ENCODE measurements at places on chromosomes 11 and 22.

- DNase-seq: no peak
Observed at GRCh38 chr11:132072858-132073211, 702.4 kb downstream of the NTM start.

DNA sequence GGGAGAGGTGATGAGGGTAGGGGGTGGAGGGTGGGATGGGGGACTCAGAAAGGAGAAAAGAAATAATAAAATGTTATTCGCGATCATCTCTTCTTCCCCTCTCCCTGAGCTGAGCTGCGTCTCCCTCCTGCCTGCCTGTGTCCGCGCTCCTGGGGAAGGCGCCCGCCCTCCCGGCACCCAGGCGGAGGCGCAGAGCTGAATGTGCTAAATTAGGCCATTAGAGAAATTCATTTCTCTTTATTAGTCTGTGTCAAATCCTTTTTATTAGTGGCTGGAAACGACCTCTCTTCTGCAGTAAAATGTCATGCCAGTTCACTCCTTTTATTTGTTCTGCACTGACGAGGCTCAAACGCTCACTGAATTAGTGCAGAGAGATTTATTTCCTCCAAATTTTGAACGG lies 116.1 kb downstream of the FEZ1 start:
- DNase-seq: no peak

DNA sequence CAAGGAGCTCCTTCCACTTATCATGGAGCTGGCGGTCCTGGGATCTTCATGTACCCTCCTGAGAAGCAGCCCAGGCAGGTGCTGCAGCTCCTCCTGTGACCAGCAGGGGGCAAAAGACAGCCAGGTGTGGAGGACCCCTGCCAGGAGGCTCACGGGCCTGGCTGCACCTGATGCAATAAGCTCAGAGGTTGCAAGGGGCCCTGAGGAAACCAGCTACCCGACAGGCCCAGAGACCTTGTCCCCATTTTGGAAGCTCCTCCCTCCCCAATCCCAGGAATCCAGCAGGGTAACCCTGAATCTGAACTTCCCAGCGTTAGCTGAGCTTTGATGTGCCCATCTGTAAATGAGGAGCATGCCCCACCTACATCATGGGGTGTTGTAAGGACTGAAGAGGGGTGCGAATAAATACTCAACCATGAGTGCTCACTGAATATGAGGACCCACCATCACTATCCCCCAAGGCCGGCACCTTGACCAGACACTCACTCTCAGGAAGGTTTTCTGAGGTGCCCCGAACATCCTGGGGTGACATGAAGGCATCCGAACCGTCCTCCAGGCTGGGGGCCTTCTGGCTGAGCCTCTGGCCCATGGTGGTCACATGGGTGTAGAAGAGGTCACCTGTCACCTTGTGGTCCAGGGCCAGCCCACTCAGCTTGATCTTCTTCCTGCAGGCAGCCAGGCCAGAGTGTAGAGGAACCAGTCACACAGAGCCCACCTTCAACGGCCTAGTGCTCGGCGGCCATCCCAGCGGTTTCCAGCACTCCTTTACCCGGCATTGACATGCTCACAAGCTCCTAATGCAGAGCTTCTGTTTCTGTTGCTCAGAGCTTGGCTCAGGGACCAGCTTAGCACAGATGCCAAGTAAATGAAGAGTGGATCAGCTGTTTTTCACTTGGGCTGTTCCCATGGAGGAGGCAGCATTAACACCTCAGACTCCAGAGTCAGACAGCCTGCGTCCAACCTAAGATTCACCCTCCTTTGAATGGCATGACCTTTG lies 21.7 kb downstream of the SLC43A1 start:
- peak; percentile 54 for DNase-seq

DNA sequence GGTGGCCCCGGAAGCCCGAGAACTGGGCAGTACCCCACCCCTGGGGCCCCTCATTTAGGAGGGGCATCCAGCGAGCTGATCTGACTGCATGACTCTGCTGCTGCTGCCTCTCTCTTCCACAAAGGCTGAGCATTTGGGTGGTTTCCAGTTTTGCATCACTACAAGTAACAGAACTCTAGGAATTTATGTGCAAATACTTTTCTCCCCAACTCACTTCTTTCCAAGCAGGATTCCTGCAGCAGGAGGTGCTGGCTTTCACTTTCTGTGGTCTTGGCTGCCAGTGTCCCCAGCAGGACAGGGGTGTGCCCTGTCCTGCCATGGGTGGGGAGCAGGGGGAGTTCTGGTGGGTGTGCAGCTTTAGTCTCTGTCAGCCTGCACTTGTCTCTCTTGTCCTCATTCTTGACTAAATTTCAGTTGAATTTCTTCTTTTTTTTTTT lies 21.2 kb downstream of the UPB1 start:
- DNase-seq: no peak

DNA sequence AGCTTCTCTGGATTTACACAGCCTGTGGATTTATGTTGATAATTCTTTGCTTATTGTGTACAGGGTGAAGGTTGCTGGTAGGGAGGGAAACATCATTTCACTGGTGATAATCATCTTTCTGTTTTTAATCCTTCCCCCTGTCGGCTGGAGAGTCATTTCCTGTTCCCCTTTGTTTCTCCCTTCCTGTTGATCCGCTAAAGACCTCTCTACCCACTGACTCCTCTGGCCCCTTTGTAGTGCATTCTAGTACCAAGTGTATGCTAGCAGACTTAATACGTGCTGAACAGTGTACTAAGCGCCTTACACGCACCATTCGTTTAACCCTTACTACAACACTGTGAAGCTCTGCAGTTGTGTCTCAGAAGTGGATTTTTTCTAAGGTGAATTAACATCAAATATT lies 19.0 kb upstream of the OR9Q1 start:
- no peak for DNase-seq

DNA sequence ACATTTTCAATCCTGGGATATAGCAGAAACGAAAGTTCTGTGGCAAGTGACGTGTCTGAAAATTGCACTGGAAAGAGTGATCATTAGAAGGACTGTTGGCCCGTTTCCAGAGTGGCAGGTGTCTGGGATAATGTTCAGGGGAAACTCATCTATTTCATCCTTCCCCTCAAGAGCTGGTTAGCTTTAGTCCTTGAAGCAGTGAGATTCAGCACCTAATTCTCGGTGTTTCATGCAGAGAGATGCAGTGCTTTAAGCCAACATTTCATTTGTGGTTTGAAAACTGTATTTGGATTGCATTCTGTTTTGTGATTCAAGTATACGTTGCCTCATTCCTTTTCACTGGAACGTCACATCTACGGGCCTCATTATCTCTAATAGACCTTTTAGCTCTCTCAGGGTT lies 205.0 kb upstream of the RAG2 start:
- no peak for DNase-seq

DNA sequence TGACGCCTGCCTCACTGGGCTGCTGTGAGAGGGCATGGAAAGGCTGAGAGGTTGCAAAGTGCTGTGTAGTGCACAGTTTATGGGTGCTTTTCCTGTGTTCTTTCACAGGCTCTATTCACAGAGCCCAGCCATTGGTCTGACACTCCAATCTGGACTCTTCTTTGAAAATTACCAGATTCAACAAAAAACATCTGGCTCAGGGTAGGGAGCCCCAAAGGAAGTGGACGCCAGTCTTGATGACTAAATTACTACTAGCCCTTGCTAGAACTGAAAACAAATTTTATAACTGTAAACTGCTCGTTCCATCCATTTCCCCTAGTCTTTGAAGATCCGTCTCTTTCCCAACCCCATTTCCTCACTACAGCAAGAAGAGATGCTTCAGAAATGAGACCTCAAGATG lies 178.6 kb downstream of the TENM4 start:
- DNase-seq: no peak

GRCh38 chr11:72842653-72843330 lies 28.6 kb downstream of the ATG16L2 start:
- no peak for DNase-seq

DNA sequence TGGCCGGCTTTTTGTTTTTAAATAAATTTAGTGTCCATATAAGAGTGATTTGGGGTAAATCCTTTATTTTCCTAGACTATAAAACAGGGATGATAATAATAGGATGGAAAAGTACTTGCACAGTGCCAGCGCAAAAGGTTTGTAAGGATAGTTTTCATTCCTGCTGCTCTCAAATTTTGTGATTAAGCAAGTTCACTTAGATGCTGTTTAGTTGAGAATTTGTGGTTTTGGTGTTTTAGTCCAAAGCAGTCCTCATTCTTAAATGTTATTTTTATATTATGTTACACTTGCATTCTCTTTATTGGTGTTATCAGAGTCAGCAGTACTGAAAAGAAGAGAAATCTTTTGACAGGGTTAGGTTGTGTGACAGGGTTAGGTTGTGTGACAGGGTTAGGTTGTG lies 47.9 kb downstream of the PPP6R3 start:
- no peak for DNase-seq

GRCh38 chr11:45664376-45665205 lies 831 bp downstream of the CHST1 start:
- DNase-seq: no peak

DNA sequence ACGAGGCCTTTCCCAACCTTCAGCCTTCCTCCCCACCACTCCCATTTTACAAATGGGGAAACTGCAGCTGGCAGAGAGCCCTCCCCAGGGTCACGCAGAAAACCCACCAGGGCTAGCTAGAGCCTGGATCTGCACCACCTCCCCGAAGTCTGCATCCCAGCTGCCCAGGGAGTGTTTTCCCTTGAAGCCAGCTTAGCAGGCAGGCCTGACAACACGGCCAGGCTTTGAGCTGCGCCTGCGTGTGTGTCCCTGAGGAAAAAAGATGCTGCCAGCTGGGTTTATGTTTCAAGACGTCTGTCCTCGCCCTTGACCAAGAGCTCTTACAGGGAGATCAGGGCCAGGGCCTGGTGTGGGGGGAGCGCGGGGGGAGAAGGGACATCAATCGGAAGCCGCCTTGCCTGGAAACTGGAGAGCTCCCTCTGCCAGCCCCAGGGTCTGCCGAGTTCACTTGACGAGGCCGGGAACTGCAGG lies 20.3 kb downstream of the WNT11 start:
- no peak for DNase-seq

- no peak for DNase-seq
Observed at GRCh38 chr11:116601814-116602636, 170.8 kb downstream of the BUD13 start.

GRCh38 chr11:102205805-102206204 lies 95.6 kb downstream of the YAP1 start:
- DNase-seq: no peak

- no peak for DNase-seq
Observed at GRCh38 chr22:46933040-46933930, 170.8 kb downstream of the TBC1D22A start.

- no peak for DNase-seq
Observed at GRCh38 chr11:132671851-132672370, 860.4 kb downstream of the OPCML start.

- DNase-seq: no peak
Observed at GRCh38 chr11:125358254-125358840, 137.7 kb downstream of the FEZ1 start.

GRCh38 chr11:68890490-68891231 lies 13.0 kb downstream of the MRPL21 start:
- peak; percentile 33 for DNase-seq

Measured in hematopoietic multipotent progenitor cell treated with erythropoietin and hydrocortisone succinate and interleukin-3 and kit ligand, for 8 days (in vitro differentiated cells).